NCI-H1092 (cell line): ENCODE measurements at places on chromosomes 2 and 18.

GRCh38 chr18:32920796-32921787 lies 148.3 kb upstream of the KLHL14 start:
- DNase-seq = no peak

GRCh38 chr2:196566961-196567666 lies 72.4 kb upstream of the CCDC150 start:
- DNase-seq = no peak

DNA sequence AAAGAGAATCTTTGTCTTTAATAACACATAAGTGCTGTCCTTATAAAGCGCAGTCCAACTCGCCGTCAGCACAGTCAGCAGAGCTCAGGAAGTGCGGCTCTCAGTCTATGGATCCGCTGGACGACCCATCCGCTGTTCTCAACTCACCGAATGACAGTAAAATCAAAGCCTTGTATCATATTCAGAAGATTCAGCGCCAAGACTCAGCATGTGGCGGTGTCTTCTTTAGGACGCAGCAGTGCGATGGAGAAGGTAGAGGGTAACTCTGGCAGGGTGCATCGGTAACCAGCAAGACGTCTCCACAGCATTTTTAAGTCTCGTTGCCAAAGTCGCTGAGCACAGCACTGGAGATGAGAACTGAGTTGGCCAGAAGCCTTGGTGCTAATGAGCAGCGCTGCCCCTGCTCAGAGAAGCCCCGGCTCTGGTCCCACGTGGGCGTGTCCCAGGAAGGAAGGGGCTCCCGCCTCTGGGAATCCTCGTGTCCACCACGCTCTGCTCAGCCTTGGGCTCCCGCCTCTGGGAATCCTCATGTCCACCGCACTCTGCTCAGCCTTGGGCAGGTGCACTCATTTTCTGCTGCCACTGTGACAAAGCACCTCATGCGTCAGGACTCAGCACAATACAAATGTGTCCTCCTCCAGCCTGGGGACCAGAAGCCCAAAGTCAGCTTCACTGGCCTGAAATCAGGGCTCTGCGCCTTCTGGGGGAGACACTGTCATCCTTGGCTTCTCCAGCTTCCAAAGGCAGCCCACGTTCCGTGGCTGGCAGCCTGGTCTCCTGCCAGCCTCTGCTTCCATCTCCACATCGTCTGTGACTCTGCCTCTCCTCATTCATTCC lies 238.0 kb upstream of the SALL3 start:
- no peak for DNase-seq

DNA sequence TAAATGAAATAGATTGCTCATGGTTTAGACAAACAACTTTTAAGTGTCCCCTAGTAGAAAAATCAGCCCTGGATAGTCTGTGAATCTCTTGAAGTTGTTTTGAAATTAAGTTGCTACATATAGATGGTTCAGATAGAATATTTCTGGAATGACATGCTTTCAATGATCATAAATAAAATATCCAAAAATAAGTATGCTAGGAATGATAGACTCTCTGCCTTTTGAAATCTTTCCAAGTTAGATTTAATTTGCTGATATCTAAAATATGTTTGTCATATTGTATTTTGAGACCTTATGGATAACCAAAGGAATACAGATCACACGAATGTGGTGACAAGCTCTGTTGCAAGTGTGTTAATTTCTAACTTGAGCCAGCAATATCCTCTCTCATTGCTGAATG lies 488.7 kb downstream of the THSD7B start:
- no peak for DNase-seq

- no peak for DNase-seq
Measured at GRCh38 chr2:189648846-189649509, 12.3 kb upstream of the ASNSD1 start.

GRCh38 chr2:42099438-42100173 lies 51.8 kb downstream of the PKDCC start:
- DNase-seq = no peak

DNA sequence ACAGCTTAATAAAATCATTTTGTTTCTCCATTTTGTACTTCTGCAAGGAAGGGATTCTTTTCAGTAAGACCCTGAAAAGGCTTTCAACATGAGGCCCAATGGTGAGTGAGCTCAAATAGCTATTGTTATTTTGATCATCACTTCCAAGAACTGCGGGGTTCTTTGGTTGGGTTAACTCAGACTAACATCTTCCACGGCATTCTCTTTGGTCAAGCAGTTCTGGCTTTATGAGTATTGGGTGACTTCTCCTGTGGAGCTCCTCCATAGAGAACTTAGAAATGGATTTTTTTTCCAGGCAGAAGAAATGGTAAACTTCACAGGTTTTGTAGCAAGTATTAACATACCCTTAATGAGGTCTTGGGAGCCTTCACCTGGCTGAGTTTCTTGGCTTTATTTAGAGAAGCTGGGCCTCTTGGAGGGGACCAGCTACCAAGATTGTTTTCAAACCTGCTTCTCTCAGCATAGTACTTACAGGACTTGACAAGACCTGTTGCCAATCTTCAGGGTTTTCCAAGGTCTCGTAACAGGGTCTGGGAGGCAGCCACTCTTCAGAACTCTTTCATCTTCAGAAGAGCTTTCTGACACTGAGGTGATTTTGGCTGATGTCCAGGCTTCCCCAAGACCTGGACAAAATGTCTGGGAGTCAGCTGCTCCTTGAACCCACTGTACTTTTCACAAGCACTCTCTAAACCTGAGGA lies 353.2 kb upstream of the ETAA1 start:
- no peak for DNase-seq

DNA sequence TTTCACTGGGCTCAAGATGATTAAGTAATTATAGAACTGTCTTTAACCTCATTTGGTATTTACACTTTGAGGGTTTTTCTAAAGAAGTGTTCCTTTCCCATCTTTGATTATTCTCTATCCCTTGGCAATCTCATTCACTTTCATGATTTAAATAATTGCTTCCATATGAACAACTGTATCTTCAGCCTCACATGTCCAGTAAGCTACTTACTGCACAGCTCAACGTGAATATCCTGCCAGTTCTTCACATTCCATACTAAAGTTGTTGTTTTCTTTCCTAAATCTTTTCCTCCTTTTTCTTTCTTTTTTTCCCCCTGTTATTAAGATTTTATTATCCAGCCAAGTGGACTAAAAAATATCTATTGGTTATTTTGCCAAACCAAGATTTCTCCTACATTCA lies 37.7 kb downstream of the ZC3H15 start:
- DNase-seq = no peak

DNA sequence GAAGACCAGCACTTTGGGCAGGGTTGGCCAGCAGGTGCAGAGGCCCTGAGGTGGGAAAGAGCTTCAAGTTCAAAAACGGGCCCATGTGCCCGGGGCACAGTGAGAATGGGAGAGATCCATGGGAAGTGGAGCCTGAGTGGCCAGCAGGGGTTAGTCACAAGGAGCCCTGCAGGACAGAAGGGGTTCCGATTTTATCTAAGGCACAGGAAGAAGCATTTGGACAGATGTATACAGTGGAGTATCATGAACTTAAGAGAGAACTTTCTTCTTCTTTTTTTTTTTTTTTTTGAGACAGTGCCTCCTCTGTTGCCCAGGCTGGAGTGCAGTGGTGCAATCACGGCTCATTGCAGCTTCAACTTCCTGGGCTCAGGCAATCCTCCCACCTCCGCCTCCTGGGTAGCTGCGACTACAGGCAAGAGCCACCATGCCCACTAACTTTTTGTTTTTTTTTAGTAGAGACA lies 24.0 kb downstream of the WIPF1 start:
- DNase-seq = no peak

GRCh38 chr2:62038975-62039771 lies 133.7 kb downstream of the COMMD1 start:
- DNase-seq = no peak
